ENCODE measurements at places on chromosomes 11 and 22.
A peak's percentile ranks its signal among the peaks of the same experiment; 100 is the strongest.

GRCh38 chr11:104668797-104669463 lies 229.3 kb downstream of the CASP12 start:
- no peak for DNase-seq

GRCh38 chr11:102416976-102417375 lies 35.6 kb downstream of the TMEM123 start:
- no peak for DNase-seq

DNA sequence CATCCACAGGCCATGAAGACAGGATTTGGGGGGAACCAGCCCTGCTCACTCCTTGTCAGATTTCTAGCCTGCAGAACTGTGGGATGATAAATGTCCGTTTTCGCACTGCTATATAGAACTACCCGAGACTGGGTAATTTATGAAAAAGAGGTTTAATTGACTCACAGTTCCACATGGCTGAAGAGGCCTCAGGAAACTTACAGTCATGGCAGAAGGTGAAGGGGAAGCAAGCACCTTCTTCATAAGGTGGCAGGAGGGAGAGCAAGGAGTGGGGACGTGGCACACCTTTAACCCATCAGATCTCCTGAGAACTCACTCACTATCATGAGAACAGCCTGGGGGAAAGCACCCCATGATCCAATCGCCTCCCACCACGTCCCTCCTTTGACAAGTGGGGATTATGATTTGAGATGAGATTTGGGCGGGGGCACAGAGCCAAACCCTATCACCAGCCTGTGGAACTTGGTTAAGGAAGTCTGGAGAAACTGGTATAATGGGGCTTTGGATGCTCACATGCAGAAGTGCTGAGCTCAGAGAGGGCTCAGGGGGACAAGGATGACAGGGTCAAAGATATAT lies 50.7 kb downstream of the MYEOV start:
- no peak for DNase-seq

- no peak for DNase-seq
These were observed 70.3 kb upstream of the BDNF start for GRCh38 chr11:27770576-27770975.

DNA sequence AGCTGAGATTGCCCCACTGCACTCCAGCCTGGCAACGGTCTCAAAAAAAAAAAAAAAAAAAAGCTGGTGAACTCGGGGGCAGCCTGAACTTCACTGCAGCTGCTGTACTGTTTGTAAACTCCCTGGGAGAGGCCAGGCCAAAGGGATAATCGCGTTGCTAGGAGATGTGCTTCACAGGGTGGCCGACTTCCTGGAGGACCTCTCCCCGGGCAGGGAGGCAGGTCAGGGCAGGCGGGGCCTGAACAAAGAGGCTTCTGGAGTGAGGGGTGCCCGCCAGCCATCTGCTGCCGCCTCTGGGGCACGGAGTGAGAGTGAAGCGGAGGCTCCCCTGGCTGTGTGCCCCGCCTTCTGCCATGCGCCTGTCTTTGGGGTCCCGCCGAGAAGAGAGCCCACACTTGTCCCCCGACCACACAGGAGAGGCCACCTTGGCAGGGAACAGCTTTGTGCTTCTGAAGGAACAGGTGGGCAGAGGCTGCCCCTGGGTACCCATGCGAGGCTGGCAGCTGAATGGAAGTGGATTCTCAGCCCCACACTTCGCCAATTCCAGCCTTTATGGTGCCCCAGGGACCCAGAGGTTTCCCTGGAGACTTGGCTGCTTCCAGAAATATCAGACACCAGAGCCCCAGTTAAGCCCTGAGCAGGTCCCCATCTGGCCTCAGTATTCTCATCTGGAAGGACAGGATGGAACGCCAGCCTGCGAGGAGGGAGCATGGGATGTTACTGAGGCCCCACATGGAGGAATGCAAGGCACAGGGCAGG lies 29.6 kb downstream of the TMEM184B start:
- DNase-seq: no peak

- DNase-seq: no peak
These were observed 29.1 kb downstream of the LRFN4 start for GRCh38 chr11:66885950-66886440.

GRCh38 chr11:112637876-112638275 lies 323.3 kb upstream of the NCAM1 start:
- DNase-seq: no peak

- DNase-seq: no peak
These were observed 44.4 kb downstream of the CHRDL2 start for GRCh38 chr11:74686792-74687191.

GRCh38 chr11:70176940-70177689 lies 26.0 kb upstream of the FADD start:
- DNase-seq: peak; percentile 33

Data from T-helper 1 cell (primary cell).